ENCODE measurements at places on chromosomes 7 and 10.

DNA sequence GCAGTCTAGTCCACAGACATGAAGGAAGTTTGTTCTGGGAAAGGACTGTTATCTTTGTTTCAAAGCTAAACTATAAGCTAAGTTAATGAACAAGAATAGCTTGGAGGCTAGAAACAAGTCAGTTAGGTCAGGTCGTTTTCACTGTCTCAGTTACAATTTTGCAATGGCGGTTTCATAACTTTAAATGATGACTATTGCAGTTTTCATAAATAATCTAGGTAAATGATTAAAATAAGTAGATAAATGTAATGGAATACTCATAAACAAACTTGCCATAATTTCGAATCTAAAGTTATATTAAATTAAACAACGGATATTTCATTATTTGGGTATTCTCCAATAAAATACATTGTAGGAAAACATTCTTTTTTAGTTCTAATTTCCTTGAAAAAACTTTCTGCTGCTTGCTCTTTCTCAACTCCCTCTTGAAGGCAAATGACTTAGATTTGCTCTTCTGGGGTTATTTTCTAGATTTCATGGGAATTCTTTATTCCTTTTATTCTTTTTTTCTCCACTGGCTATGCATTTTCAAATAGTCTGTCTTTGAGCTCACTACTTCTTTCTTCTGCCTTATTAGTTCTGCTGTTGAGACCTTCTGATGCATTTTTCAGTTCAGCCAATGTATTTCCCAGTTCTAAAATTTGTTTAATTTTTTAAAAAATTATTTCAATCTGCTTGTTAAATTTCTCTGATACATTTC is 103.8 kb upstream of the APBB1IP start:
- DNase-seq, result no peak

- DNase-seq, result no peak
Observed at GRCh38 chr7:113608782-113609181, 310.0 kb downstream of the PPP1R3A start.

DNA sequence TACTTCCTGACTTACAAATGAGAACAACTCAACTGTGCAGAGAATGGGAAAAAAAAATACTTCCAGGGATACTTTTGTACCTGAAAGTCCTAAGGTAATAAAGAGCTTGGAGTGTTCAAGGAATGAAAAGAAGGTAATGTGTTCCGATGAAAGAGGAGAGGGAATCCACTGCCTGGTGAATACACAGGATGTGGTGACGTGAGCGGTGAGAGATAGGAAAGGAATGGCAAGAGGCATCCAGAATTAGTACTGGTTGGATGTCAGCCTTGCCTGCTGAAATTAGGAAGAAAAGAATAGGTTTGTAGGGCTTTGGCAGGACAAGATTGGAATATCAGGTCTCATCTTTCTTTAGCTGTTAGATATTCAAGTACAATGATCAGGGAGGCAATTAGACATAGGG is 347.7 kb downstream of the POM121L12 start:
- DNase-seq, result no peak

DNA sequence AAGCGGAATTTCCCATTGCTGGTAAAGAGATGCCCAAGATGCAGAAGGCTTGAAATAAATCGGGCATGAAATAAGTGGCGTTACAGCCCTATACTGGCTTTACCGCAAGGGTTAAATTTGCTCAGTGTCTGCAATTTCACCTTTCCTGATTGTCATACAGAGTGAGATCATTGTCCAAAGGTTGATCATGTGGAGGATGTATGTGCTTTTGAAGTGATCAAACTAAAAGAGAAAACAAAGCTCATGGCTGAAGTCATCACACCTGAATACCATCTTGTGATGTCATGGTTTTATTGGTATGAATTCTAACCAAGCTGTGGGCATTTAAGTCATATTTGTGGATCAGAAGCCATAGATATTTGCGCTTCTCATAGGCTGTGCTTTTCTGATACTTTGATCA is 635.5 kb downstream of the AUTS2 start:
- no peak for DNase-seq

GRCh38 chr10:111338805-111339204 is 262.0 kb downstream of the ADRA2A start:
- DNase-seq, result no peak

GRCh38 chr7:73429215-73429614 is 4.4 kb upstream of the FZD9 start:
- DNase-seq, result peak; percentile 82

DNA sequence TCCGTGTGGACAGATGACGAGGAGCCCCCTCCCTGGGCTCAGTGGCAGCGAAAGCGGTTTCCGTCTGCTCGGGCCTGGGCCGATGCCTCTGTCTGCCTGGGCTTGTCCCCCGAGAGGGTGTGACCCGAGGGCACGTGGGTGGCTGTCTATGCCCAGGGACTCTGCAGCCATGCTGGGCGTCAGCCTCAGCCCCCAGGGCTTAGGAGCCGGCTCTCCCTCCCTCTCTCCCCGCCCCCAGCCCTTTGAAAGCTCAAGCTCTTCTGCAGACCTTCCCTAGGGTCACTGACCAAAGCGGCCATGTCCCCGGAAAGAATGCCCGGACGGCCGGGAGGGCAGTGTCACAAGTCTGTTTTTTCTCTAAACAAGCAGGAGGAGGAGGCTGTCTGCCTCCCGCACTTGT is 7.1 kb downstream of the MICALL2 start:
- DNase-seq, result peak; percentile 52

- DNase-seq, result peak; percentile 60
Observed at GRCh38 chr10:29304264-29304994, 15.6 kb downstream of the LYZL1 start.

DNA sequence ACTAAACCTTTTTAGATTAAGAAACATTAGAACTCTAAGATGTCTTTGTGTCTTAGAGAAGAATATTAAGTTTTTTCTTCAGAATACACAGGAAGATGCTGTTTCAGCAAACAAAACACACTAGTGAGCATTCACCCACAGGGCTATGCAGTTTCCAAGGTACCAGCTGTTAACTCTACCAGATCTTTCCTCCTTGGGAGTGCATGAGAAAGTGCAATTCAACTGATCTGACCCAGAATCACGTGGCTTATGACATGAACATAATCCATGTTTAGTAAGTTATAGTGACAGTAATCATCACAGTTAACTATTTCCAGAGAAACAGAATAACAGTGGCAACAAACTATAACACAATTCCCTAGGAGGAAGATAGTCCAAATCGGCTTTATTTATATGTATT is 270.7 kb downstream of the CACNA2D1 start:
- DNase-seq, result no peak

GRCh38 chr7:132472463-132473120 is 103.7 kb downstream of the PLXNA4 start:
- DNase-seq, result peak; percentile 38

- DNase-seq, result no peak
Observed at GRCh38 chr7:101983147-101983811, 165.9 kb downstream of the CUX1 start.

- no peak for DNase-seq
Observed at GRCh38 chr7:128959296-128959695, 21.6 kb downstream of the IRF5 start.

DNA sequence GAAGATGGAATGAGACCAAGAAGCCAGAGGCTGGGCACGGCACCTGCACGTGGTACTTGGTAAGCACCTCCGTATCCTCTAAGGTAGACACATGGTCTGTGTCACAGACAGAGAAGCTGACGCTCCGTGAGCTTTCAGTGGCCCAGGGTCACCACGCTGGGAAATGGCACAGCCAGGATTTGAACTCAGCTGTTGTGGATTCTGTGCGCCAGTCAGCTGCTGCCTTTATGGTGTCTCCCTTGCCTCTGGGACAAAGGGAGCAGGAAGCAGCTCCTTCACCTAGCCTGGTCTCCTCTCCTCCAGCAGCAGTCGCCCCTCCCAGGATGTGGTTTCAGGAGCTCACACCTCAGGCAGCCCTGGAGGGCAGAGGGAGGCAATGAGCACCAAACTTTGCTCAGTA is 110.8 kb downstream of the ARHGAP22 start:
- DNase-seq, result no peak

GRCh38 chr7:129093867-129094456 is 39.1 kb upstream of the TNPO3 start:
- DNase-seq, result no peak

- DNase-seq, result no peak
Observed at GRCh38 chr7:70137126-70137525, 538.9 kb downstream of the AUTS2 start.

DNA sequence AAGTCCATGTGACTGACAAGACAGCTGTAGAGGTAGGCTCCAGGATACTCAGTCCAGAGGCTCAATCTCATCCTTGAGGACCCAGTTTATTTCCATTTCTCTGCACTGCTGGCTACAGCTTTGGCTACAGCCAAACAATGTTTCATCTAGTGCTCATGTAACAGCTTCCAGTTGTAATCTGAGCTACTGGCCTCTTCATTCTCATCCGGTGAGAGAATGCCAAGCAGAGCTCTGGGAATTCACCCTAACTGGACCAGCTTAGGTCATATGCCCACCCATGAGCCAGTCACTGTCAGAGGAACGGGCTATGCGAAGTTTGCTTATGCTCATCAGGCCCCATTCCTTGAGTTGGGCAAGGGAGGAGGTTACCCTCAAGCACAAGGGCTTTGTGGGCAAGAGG is 192.9 kb downstream of the EVX1 start:
- DNase-seq, result no peak

Measured in neural crest cell (in vitro differentiated cells).